ENCODE measurements at places on chromosomes 3 and 15.

GRCh38 chr15:77028451-77029165 is 33.7 kb downstream of the PSTPIP1 start:
- peak; percentile 68 for DNase-seq

- no peak for DNase-seq
Measured at GRCh38 chr3:56885879-56886278, 84.1 kb upstream of the ARHGEF3 start.

GRCh38 chr3:186152889-186153292 is 44.0 kb upstream of the ETV5 start:
- DNase-seq: no peak

- peak; percentile 71 for DNase-seq
Measured at GRCh38 chr3:129058441-129059200, 2.0 kb upstream of the GP9 start.

DNA sequence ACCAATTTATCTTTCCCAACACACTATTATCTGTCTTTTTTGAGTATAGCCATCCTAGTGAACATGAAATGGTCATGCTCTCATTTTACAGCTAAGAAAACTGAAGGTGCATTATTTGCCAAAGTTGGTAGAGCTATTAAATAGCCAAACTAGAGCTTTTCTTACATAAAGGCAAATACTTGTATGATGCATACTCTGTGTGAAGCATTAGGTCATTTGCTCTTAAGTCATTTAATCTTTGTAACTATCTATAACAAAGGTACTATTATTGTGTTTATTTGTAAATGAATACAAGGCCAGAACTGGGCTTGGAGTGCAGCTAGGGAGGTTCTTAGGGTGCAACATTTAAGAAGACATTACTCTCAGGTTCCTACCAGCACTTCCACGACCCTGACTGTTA is 123.7 kb downstream of the THSD4 start:
- no peak for DNase-seq

GRCh38 chr15:68550498-68551295 is 28.1 kb upstream of the CORO2B start:
- DNase-seq: no peak

GRCh38 chr3:139120086-139121056 is 75.7 kb upstream of the PRR23C start:
- peak; percentile 86 for DNase-seq

- peak; percentile 79 for DNase-seq
Measured at GRCh38 chr15:31344823-31345605, 18.4 kb downstream of the KLF13 start.

- DNase-seq: no peak
Measured at GRCh38 chr3:66675366-66675765, 174.5 kb upstream of the LRIG1 start.

DNA sequence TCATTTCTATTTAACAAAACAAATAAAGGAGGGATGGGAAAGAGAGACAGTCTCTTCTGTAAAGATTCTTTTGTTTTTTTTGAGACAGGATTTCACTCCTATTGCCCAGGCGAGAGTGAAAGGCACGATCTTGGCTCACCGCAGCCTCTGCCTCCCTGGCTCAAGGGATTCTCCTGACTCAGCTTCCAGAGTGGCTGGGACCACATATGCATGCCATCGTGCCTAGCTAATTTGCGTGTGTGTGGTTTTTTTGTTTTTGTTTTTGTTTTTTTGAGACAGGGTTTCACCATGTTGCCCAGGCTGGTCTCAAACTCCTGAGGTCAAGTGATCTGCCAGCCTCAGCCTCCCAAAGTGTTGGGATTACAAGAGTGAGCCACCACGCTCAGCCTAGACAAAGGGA is 23.3 kb downstream of the STAG1 start:
- no peak for DNase-seq

DNA sequence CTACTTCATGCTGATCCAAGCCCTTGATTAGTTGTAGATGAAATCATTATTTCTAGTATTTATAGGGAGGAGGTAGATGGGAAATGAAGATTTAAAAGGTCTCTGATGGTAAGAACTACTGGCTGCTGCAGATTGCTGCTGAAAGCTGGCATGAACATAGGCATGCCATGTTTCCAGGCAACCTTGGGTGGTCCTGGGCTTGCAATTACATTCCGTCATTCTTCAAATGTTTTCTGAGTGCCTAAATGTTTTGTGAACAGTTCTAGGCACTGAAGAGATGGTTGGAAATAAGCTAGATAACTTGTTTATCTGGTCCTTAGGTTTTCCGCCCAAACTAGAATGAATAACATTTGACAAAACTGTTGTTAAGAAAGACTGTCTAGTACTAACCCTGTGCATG is 95.8 kb downstream of the KCNAB1 start:
- no peak for DNase-seq

- DNase-seq: no peak
Measured at GRCh38 chr15:41730543-41730942, 43.7 kb upstream of the MAPKBP1 start.

- no peak for DNase-seq
Measured at GRCh38 chr3:121957674-121958415, 63.6 kb downstream of the SLC15A2 start.

- DNase-seq: no peak
Measured at GRCh38 chr15:39174332-39174731, 406.5 kb upstream of the THBS1 start.

GRCh38 chr3:73547427-73548248 is 77.1 kb downstream of the PDZRN3 start:
- DNase-seq: peak; percentile 71

DNA sequence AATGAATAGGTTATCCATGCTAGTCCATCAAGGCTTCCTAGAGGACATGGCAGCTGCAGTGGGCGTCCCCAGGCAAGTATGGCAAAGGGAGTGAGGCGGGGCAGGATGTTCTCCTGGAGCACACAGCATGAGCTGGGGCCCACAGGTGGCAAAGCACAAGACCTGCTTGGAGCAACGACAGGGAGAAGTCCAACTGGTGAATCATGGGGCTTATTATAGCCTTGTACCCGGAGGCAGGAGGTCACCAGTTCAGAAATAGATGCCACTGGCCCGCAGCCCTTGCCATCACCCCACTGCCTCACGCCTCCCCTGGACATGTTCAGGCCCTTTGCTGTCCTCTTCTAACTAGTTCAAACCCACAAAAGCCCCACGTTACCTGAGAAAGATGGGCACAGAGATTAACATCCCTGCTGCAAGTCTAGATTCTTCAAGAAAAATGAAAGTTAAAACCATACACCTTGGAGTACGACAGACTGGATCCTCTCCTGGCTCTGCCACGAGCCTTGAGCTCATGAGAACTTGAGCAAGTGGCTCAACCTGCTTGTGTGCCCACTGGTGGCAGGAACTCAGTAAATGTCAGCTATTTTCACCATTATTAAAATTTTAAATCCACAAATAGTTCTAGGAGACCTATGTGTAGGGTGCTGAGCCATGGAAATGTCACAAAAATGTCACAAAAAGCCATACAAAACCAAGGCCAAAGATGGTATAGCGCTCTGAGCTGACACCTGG is 1.8 kb upstream of the SRGAP3 start:
- DNase-seq: no peak

- no peak for DNase-seq
Measured at GRCh38 chr3:123907720-123908119, 23.6 kb upstream of the MYLK start.

DNA sequence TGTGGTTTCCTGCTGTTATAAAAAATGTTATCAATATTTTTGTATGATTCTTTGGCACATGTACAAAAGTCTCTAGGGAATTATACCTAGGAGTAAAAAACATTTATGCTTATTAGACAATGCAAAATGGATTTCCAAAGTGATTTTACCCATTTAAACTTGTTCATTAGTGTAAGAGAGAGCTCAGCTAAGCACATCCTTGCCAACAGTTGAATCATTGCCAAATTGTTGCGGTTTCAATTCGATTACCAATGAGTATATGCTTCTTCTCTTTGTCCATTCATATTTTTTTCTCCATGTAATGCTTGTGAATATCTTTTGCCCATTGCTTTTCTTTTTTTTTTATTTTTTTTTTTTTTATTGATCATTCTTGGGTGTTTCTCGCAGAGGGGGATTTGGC is 17.2 kb downstream of the CASR start:
- no peak for DNase-seq

- no peak for DNase-seq
Measured at GRCh38 chr3:139222100-139222657, 121.6 kb upstream of the MRPS22 start.

DNA sequence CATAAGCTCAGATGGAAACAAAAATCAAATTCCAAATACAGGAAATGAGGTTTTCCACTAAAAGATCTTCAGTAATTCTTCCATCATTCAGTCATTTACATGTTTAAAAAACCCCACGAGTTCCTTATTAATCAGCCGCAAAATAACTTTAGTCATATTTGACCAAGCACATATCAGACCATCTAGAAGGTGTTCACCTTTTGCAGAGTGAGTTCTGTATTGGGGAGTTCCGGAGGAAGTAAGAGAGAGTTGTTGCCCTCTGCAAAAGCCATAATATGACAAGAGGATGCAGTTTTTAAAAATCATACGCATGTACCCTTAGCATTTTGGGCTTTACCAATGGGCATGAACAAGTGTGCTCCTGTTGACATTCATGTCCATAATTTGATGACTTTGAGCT is 61.6 kb downstream of the CCR1 start:
- no peak for DNase-seq

- DNase-seq: no peak
Measured at GRCh38 chr3:97720417-97720816, 44.1 kb upstream of the ARL6 start.

- DNase-seq: peak; percentile 97
Measured at GRCh38 chr3:127628788-127629466, at the start of gene PODXL2. Gene PODXL2, plus strand, starts transcription at chr3:127629185. Its CDS starts 35 bp downstream, at chr3:127629220.

DNA sequence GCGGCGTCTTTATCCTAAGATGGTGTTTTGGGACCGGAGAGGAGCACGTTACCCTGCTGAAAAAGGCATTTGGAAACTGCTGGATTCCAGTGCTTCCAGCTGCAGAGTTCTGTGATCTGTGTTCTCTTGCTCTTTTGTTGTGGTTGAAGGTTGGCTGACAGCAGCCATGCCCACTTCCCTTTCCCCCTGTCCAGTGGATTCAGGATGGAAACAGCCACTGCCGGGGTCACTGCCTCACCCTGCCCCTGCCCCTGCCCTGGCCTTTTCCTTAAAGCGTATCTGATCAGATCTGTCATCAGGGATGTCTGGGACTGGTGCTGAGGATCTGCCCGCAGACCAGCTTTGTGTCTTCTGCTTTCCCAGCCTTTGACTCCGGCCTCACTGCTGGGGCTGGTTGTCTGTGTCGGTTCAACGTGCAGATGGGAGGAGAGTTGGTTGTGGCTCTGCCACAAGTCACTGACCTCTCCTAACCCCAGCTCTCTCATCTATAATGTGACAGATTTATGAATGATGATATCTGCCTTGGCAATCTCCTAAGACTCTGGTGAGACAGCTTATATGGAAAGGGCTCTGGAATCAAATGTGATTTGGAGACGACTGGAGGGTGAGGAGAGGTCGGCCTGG is 219.4 kb upstream of the BHLHE40 start:
- DNase-seq: no peak

- DNase-seq: no peak
Measured at GRCh38 chr3:37489355-37489754, 315.0 kb upstream of the LRRFIP2 start.

GRCh38 chr15:28861031-28861534 is 12.6 kb upstream of the GOLGA6L7 start:
- peak; percentile 64 for DNase-seq

DNA sequence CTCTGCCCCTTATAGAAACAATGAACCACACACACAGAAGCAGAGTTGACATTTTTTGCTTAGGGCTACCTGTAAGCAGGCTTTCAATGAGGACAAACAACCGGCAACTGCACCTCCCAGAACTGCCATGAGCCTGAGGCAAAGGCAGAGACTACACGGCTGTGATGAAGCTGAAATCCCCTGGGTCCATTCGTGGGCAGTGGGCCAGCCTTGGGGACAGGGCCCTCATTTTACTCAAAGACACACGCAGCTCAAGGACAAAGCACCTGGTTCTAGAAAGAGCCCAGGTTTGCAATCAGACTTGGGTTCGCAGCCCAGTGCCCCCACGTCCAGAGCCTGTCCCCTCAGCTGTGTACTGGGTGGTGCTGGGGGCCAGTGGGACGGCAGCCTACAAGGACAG is 17.9 kb downstream of the FAM174B start:
- no peak for DNase-seq

GRCh38 chr15:25019434-25019833 is 64.6 kb downstream of the SNRPN start:
- DNase-seq: no peak

GRCh38 chr15:89767411-89767915 is 8.7 kb upstream of the MESP2 start:
- DNase-seq: peak; percentile 65

DNA sequence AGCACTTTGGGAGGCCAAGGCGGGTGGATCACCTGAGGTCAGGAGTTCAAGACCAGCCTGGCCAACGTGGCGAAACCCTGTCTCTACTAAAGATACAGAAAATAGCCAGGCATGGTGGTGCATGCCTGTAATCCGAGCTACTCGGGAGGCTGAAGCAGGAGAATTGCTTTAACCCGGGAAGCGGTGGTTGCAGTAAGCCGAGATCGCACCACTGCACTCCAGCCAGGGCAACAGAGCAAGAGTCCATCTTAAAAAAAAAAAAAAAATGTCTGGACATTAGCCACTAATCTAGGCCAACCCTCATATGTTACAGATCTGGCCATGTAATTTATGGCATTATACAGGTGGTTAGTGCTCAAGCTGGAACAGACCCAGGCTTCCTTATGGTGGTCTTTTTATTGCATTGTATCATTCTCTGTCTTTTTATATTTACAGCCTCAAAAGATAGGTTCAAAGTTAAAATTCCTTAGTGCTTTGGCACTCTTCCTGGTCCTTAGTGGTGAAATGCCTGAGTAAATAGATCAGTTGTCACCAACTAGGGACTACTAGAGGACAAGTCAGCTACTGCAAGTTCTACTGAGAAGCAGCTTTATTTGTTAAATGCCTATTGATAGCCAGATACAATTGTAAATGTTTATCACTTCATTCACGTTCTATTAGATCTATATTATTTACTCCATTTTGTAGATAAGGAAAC is 16.0 kb downstream of the STARD9 start:
- peak; percentile 71 for DNase-seq

- no peak for DNase-seq
Measured at GRCh38 chr3:83189634-83190033, 1428.2 kb upstream of the GBE1 start.

GRCh38 chr3:45337839-45338470 is 50.4 kb upstream of the LARS2 start:
- no peak for DNase-seq

DNA sequence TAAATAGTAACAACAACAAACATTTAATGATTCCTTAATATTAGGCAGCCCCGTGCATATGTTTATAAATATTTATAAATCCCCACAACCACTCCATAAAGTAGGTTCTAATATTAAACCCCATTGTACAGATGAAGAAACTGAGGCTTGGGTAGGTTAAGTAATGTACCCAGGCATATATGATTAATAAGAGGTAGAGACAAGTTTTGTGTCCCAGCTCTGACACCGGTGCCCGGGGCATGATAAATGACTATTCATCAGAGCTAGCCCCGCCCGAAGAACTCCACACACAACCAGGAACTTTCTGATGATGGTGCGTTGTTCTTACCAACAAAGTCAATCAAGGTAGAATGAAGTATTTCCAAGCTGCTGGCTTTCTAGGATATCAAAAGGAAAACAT is 19.4 kb downstream of the CDCP1 start:
- DNase-seq: no peak

Data from osteoblast (primary cell).